ENCODE measurements at places on chromosomes 5 and 9. TPM values are rescaled to one million over a fixed set of nuclear protein-coding genes. Genes with fewer than 3 reads are reported as not detected.
A peak's percentile ranks its signal among the peaks of the same experiment; 100 is the strongest.

- DNase-seq, result no peak
- no peak overlapping the region for H3K4me3 ChIP-seq
- no peak overlapping the region for H3K27ac ChIP-seq
- peaks cover 4% of the 10 kb centered on the region for H3K36me3 ChIP-seq
- peaks cover 39% of the 10 kb centered on the region for H3K27me3 ChIP-seq
- no peaks in the 10 kb centered on the region for H3K4me1 ChIP-seq
Measured at GRCh38 chr9:138006576-138007233, 129.1 kb downstream of the CACNA1B start.

DNA sequence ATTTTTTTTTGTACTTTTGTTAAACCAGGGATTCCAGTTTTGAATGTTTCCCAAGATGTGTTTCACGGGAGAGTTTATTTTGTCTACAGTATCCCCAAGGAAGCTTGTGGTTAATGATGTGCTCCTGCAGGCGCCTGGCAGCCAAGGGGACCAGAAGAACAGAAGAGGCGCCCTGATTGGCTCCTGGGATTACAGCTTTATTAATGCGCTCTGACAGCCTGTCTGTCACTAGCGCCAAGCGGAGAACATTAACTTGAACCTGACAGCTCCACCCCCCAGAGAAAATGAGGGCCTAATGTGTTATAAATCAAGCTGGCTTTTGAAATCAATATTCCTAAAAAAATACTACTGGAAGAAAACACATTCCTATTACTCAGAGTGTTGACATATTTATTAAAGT is 5.0 kb upstream of the FBXL7 start:
- H3K4me1 ChIP-seq, result no peaks in the 10 kb centered on the region
- no peak overlapping the region for H3K27ac ChIP-seq
- H3K4me3 ChIP-seq, result no peak overlapping the region
- peaks cover 3% of the 10 kb centered on the region for H3K36me3 ChIP-seq
- peaks cover 13% of the 10 kb centered on the region for H3K27me3 ChIP-seq

GRCh38 chr5:129904667-129905472 is 605 bp downstream of the CHSY3 start:
- peaks cover 13% of the 10 kb centered on the region for H3K4me1 ChIP-seq
- H3K27me3 ChIP-seq, result peaks cover 52% of the 10 kb centered on the region
- H3K36me3 ChIP-seq, result peaks cover 3% of the 10 kb centered on the region
- peak overlapping the region; percentile 87 for H3K4me3 ChIP-seq

GRCh38 chr9:13688223-13688989 is 408.9 kb upstream of the MPDZ start:
- H3K27me3 ChIP-seq, result no peaks in the 10 kb centered on the region
- DNase-seq, result no peak
- no peaks in the 10 kb centered on the region for H3K4me1 ChIP-seq
- no peaks in the 10 kb centered on the region for H3K36me3 ChIP-seq
- no peak overlapping the region for H3K27ac ChIP-seq

DNA sequence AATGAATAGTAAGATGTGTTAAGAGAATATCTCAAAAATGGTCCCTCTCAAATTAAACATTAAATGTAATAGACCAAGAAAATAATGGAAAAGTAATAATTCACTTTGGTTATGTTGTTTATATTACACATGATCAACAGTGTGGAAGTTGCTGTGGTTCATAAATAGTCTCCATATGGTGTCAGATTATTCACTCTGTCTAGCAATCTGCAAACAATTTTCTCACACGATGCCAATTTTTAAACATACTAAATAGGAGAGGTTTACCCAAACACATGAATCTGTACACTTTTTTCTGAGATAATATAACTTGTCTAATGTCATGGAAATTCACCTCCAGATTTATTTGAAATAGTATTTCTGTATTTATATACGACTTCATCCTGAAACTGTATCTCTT is 217.4 kb upstream of the FBXL7 start:
- no peaks in the 10 kb centered on the region for H3K27me3 ChIP-seq
- no peak overlapping the region for H3K4me3 ChIP-seq
- no peak overlapping the region for H3K27ac ChIP-seq
- H3K36me3 ChIP-seq, result no peaks in the 10 kb centered on the region
- H3K4me1 ChIP-seq, result no peaks in the 10 kb centered on the region

GRCh38 chr9:110828264-110828663 is 159.7 kb downstream of the MUSK start:
- H3K27ac ChIP-seq, result no peak overlapping the region
- no peaks in the 10 kb centered on the region for H3K27me3 ChIP-seq
- no peak for DNase-seq
- no peaks in the 10 kb centered on the region for H3K36me3 ChIP-seq
- H3K4me1 ChIP-seq, result no peaks in the 10 kb centered on the region
- H3K4me3 ChIP-seq, result no peak overlapping the region

DNA sequence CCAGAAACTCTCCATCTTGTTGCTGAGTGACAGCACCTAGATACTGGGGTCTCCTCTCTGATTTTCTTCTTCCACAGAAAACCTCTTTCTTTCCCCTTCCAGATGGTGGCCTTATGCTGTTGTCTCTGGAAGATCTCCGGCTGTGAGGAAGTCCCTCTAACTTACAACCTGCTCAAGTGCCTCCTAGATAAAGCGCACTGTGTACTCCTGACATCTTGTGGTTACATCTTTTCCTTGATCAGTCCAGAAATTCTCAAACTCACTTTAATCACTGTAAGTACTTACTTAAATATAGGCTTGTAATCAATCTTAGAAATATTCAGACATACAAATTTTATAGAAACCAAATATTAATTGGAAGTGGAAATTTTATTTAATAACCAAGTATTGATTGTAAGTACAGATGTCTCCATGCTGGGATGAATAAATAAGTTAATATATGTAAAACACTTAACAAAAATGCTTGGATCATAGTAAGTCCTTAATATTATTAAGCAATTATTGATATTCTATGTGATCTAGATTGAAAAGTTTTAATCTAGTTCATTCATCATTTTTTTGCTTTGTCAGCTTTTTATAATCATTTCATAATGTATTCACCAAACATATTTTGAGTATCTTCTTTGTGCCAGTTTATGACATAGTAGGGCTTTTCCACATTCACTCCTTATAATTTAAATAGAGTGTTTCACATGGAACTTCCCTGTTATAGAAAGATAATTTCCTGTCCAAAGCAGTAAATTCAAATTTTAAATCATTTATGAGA is 1381.4 kb upstream of the CDH6 start:
- DNase-seq, result no peak
- no peak overlapping the region for H3K4me3 ChIP-seq
- H3K27me3 ChIP-seq, result no peaks in the 10 kb centered on the region
- H3K4me1 ChIP-seq, result no peaks in the 10 kb centered on the region
- no peak overlapping the region for H3K27ac ChIP-seq

DNA sequence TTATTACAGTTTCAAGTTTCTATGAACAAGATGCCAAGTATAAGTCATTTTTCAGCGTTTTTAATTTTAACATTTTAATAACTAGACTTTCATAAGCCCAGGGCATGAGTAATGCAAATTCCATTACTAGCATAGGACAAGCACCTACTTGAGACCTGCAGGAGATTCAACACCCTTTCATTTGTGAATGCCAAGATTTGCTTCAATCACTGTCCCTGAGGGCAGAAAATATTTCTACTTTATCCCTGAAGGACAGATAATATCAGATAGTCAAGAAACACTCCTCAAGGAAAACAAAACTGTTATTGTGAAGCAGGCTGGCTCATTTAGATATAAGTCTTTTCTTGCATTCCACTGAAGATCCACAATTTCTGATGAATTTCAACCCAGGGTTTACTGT is 27.7 kb upstream of the ZNF622 start:
- H3K27ac ChIP-seq, result no peak overlapping the region
- no peaks in the 10 kb centered on the region for H3K27me3 ChIP-seq
- no peak for DNase-seq
- no peak overlapping the region for H3K4me3 ChIP-seq

- peaks cover 12% of the 10 kb centered on the region for H3K27me3 ChIP-seq
- no peak overlapping the region for H3K27ac ChIP-seq
- no peaks in the 10 kb centered on the region for H3K4me1 ChIP-seq
- H3K4me3 ChIP-seq, result no peak overlapping the region
Measured at GRCh38 chr5:10896016-10896415, 135.0 kb upstream of the DAP start.

DNA sequence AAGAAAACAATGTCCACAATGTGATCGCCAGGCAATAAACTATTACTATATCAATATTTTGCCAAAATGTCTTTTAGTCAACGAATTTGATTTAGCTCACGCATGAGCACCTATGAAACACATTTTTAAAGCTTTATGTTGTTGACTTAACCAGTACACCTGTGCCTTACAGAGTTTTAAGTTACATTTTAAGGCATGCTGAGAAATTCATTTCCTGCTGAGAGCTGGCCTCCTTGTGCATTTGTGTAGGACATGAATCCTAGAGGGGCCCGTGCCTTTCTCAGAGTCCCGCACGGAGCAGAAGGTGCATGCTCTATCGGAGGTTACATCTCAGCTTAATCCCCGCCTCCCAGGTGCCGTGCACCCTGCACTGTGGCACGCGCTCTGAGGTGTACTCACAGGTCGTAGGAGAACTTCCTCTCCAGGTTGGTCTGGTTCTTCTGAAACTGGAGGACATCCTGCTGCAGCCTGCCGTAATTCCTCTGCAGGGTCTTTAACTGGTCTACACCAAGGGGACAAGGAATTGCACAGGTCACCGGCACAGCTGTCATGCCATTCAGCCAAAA is 53.2 kb downstream of the GOLM1 start:
- H3K36me3 ChIP-seq, result no peaks in the 10 kb centered on the region
- H3K4me1 ChIP-seq, result no peaks in the 10 kb centered on the region
- no peak overlapping the region for H3K4me3 ChIP-seq
- DNase-seq, result no peak
- no peak overlapping the region for H3K27ac ChIP-seq
- H3K27me3 ChIP-seq, result peaks cover 9% of the 10 kb centered on the region

DNA sequence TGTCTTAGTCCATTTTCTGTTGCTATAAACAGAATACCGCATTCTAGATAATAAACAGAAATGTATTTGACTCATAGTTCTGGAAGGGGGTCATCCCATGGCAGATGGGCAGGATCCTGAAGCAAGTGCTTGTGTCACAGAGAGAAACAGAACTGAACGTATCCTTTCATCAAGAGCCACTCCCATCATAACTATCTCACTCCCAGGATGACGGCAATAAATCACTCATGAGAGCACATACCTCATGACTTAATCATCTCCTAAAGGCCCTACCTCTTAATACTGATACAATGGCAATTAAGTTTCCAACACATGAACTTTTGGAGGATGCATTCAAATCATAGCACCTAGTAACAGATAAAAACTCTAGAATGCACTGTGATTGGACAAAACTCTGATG is 142.9 kb downstream of the CAMK4 start:
- no peaks in the 10 kb centered on the region for H3K27me3 ChIP-seq
- H3K27ac ChIP-seq, result no peak overlapping the region
- no peak overlapping the region for H3K4me3 ChIP-seq
- H3K4me1 ChIP-seq, result peaks cover 26% of the 10 kb centered on the region
- DNase-seq, result no peak

DNA sequence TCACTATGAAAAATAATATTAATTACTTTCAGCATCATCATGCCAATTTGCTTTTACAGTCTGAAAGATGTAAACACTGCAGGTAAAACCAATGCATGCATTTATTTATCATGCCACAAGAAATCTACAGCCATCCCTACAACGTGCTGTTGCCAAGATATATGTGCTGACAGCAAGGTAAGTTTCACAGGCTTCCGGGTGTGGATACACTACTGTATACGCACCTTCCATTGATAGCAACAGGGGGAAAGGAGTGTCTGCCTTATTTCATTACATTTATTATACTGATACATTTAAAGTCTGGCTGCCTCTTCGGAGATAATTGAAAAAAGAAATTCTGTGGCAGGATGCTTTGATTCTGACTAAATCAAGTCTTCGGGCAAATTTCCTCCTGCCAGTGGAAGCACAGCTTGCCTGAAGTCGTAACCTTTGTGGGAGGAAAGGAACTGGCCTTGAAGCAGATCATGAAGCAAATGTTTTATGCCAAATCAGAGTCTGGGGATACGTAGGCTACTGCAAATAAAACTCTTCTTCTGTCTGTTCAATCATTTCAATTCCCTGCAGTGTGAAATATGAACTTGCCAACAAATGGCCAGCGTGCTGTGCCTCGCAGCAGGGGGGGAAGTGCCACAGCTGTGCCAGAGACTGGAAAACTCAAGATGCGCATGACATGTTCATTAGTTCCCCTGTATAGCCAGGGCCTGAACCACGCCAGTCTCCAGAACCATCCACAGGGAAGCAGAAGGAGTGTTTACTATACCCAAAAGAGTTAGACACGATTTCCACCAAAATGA is 268.1 kb downstream of the EFNA5 start:
- H3K4me1 ChIP-seq, result no peaks in the 10 kb centered on the region
- peaks cover 3% of the 10 kb centered on the region for H3K36me3 ChIP-seq
- H3K4me3 ChIP-seq, result no peak overlapping the region
- H3K27ac ChIP-seq, result no peak overlapping the region
- DNase-seq, result no peak

DNA sequence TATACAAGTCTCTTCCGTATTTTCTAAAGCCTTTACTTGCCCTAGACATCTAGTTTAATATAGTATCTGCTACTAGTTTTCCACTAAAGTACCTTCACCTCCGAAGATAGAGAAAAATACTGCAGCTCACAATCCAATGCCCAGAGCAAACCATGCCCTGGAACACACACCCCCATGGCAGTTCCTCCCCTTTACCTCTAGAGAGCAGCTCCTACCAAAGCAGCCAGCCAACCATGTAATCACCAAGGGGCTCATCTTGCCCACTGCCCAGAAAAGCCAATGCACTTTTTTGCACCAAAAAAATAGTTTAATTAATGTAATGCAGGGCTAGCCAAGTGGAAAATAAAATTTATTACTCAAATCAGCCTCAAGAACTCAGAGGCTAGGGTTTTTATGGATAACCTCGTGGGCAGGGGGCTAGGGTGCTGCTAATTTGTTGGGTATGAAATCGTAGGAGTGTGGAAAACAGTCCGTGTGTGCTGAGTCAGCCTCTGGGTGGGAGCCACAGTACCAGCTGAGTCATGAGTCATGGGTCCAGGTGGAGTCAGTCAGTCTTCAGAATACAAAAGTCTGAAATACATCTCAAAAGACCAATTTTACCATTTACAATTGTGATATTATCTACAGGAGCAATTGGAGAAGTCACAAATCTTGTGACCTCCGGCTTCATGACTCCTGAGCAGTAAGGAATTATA is 120.1 kb upstream of the ACO1 start:
- no peaks in the 10 kb centered on the region for H3K4me1 ChIP-seq
- no peak overlapping the region for H3K27ac ChIP-seq
- no peak for DNase-seq
- H3K36me3 ChIP-seq, result peaks cover 2% of the 10 kb centered on the region

Gene TERT
- 0.80 TPM for total RNA-seq

Gene SLC6A3
- not detected for total RNA-seq

Gene PCDHA4
- not detected for total RNA-seq

Gene OSMR
- total RNA-seq, result not detected

Gene PCDHA3
- not detected for total RNA-seq

Gene LCN10
- total RNA-seq, result 0.90 TPM

Gene RETREG1
- total RNA-seq, result 30.2 TPM

Gene ARID3C
- not detected for total RNA-seq

Gene MTAP
- total RNA-seq, result 26.2 TPM

Gene CNTLN
- 0.50 TPM for total RNA-seq

Gene OR2V2
- total RNA-seq, result not detected

Gene KIF12
- total RNA-seq, result not detected

Gene FCN2
- not detected for total RNA-seq

Data from T-helper 17 cell (primary cell).